ENCODE measurements at places on chromosomes 12 and 14.

GRCh38 chr12:89023936-89024335 is 328.4 kb downstream of the DUSP6 start:
- DNase-seq = no peak

DNA sequence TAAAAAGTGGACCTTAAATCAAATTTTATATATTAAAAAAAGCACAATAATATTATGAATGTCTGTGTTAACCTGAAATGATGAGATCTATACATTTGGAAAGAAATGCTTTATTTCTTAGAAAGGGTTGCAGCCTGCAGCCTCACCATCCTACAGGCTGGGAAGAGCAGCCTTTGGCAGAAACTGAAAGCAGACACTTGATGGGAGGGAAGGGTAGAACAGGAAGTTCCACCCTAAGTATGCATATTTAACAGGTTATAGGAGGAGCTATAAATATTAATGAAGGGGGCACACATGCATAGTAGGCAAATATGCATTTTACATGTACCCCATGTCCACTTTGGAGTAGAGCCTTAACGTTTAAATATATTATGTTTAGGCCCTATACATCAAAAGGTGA is 498.0 kb downstream of the FLRT2 start:
- no peak for DNase-seq

DNA sequence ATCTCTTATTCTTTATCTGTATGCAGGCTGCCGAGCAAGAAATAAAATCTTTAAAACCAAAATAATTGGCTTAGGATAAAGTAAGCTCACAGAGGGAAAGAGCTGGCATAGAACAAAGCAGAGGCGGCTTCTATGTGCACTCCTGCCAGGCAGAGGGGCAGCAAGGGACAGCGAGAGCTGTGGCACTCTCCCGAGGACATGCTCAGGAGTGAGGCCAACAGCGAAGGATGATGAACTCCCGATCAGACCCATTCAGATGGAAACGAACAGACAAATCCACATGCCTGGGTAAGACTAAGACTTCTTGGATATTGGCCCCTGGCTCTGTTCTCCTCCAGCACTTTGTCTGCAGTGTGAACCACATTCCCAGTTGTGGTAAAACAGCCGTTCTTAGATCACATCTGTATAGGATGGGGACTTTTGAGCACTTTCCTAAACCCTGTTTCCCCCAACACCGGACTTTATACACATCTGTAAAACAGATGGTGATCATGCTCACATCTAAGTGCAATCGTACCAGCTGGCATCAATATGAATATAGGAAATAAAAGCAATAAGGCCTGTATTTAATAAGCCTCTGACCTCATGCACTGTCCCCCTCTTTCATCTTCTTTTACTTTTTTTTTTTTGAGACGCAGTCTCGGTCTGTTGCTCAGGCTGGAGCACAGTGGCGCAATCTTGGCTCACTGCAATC is 134.1 kb downstream of the PPM1H start:
- DNase-seq = no peak

- no peak for DNase-seq
Measured at GRCh38 chr12:91983935-91984334, 161.7 kb downstream of the BTG1 start.

- no peak for DNase-seq
Measured at GRCh38 chr14:88437658-88438057, 52.2 kb downstream of the SPATA7 start.

- no peak for DNase-seq
Measured at GRCh38 chr14:104435147-104436046, 144.2 kb upstream of the C14orf180 start.

DNA sequence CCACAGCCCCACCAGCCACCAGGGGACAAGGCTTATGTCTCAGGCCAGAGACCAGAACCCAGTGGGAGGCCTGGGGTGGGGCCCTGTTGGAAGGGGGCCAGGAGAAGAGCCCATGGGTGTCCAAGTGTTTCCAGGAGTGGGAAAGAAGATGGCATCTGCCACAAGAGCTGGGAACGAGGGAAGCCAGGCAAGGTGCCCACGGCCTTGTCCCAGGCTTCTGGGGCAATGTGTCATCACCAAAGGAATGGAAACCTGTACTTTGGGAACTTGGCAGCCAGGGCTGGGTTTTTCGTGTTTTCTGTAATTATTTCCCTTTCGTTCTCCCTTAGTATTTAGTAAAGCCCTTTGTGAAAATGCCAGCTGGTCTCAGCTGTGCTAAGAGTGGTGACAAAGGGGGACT is 5.3 kb upstream of the PGF start:
- no peak for DNase-seq

DNA sequence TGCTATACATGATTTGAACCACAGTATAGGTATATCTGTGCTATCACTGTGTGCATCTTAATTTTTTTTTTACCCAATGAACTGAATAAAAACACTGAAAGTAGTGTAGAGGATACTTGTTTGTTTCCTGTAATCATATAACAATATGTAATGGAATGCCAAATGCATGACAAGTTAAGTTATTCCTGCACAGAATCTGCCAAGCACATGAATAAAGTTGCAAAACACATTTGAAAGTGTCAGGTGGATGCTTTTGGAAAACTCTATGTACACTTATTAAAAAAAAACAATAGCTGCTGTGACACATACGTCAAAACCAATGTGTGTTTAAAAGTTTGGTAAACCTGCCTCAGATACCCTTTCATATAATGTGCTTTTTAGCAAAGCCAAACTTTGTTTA is 1638.1 kb upstream of the SEL1L start:
- DNase-seq = no peak

DNA sequence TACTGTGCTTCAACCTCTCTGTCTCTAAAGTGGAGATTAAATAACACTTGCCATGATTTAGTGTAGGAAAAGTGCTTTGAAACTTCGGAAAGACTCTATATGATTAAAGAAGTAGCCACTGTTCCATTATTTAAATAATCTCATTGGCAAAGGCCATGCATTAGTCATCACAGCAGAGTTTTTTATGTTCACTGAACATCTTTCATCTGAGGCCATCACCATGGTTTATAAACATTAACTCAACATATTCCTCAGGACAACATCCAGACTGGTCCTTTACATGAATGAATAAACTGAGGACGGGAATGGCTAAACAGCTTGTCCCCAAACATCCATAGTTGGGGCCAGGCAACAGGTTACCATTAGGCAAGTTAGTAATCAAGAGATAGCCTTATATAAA is 124.6 kb upstream of the FRMD6 start:
- no peak for DNase-seq

GRCh38 chr14:77197988-77198387 is 16.4 kb downstream of the TMEM63C start:
- DNase-seq = no peak

- DNase-seq = no peak
Measured at GRCh38 chr12:26953447-26953846, 15.2 kb downstream of the FGFR1OP2 start.

GRCh38 chr14:26729851-26730250 is 132.0 kb upstream of the NOVA1 start:
- no peak for DNase-seq

- DNase-seq = no peak
Measured at GRCh38 chr14:50475460-50475859, 56.9 kb downstream of the MAP4K5 start.

GRCh38 chr12:10497602-10498001 is 8.1 kb upstream of the EIF2S3B start:
- DNase-seq = no peak

DNA sequence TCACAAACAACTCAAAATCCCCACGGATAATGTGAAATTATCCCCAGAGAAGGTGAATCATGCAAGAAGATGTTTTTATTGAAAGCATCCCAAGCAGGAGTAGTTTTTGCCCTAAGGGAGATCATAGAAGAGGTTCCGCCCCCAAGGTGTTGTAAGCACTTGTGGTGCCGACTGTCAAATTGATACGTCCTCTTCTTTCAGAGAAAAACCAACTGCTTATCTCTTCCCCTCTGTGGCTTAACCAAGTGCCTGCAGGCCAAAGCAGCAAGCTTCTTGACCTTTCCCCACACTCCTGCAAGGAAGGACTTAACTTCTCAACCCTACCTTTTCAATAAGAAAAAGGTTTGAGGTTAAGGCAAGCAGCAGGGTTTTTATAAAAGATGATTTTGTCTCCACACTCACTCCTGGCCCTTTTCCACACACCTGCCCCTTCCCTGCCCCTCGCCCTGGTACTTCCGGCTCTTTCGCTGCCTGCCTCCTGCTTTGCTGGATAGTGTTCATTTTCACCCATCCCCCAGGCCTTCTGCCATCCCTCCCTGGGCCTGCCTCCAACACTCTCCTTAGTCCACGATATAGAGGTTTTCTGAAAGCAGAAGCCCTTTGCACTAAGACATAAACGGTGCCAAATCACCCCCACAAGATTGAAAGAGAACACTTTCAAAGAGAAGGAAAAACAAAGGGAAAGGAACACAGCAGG is 114.5 kb downstream of the EGLN3 start:
- no peak for DNase-seq

DNA sequence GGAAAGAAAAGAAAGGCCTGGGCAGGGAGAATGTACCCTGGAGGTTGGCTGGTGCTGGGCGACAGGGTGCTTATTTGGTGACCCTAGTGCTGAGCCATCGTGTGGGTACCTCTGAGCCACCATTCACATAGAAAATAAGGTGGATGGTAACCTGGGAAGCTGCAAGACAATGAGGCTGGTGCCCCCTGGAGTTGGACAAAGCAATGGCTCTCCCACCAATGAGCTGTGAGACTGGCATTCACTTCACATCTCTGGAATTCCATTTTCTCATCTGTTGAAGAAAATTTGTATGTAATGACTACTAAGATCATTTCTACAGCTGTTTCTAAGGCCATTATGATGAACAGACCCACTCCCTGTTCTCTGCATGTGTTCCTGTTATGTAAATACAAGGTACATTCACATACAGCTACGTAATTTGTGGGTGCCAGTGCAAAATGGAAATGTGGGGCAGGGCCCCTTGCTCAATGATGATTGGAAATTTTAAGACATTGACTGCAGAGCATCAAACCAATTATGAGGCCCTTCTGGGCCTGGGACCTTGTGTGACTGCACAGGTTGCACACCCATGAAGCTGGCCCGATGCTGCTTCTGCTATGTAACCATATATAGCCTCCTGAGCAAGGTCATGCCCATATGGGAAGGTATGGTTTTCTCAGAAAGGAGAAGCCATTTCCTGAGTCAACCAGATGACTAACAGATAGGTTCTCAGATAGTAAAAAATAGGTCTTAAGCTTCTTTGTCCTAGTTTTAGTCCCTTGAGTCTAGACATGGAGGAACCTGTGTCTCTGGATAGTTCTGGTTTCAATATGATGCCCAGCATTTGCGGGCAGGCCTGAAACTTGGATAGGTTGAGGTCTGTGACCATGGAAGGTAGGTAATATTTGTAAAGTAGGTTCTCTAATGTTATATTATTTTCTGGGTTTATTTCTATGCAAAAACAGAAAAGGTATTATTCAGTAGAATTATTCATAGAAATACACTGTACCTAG is 63.4 kb upstream of the IGF1 start:
- no peak for DNase-seq

- no peak for DNase-seq
Measured at GRCh38 chr14:53719536-53719935, 237.1 kb downstream of the BMP4 start.

DNA sequence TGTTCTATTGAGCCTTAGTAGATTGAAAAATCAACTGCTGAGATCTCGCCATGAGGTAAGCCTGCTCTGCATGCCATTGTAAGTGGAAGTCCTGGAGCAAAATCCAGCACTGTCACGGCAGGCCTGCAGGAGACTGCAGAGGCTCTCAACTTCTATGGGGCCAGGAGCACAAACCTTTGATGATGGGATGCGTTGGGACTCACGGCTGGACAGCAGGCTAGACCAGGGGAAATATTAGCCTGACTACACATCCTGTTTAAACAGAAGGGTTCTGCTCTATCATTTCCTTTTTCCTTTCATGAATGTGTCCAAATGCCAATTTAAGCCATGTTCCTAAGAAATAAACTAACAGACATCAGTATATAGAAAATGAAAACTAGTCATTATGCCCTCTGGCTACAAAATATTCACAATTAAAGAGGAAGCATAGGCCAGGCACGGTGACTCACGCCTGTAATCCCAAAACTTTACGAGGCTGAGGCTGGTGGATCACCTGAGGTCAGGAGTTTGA is 33.9 kb upstream of the RASSF8 start:
- no peak for DNase-seq

- no peak for DNase-seq
Measured at GRCh38 chr12:128458301-128458974, 191.5 kb downstream of the TMEM132C start.

GRCh38 chr12:113720629-113721028 is 245.5 kb downstream of the RBM19 start:
- no peak for DNase-seq

DNA sequence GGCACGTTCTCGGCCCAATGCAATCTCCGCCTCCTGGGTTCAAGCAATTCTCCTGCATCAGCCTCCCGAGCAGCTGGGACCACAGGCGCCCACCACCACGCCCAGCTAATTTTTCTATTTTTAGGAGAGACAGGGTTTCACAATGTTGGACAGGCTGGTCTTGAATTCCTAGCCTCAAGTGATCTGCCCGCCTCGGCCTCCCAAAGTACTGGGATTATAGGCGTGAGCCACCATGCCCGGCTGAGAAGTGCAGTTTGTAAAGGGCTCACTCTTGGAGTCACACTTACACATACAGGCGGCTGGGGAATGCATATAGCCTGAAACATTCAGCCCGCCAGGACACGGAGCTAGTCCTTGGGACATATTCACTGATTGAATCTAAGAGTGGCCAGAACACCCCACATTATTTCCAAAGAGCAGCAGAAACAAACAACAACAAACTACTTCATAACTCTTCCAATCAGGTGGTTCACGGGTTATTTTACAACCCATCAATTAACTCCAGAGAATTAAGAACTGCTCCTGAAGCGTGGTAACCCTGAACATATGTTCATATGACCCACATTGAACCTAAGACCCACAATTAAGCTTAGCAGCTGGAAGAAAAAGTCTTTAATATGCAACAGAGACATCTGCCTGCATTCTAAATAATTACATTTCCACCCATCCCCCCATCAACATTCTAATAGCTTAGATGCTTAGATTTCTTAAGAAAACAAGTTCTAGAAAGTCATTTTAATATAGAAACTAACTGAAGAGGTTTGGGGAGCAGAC is 49.2 kb downstream of the SSH1 start:
- DNase-seq = no peak

GRCh38 chr14:99203801-99204200 is 68.2 kb downstream of the BCL11B start:
- no peak for DNase-seq

DNA sequence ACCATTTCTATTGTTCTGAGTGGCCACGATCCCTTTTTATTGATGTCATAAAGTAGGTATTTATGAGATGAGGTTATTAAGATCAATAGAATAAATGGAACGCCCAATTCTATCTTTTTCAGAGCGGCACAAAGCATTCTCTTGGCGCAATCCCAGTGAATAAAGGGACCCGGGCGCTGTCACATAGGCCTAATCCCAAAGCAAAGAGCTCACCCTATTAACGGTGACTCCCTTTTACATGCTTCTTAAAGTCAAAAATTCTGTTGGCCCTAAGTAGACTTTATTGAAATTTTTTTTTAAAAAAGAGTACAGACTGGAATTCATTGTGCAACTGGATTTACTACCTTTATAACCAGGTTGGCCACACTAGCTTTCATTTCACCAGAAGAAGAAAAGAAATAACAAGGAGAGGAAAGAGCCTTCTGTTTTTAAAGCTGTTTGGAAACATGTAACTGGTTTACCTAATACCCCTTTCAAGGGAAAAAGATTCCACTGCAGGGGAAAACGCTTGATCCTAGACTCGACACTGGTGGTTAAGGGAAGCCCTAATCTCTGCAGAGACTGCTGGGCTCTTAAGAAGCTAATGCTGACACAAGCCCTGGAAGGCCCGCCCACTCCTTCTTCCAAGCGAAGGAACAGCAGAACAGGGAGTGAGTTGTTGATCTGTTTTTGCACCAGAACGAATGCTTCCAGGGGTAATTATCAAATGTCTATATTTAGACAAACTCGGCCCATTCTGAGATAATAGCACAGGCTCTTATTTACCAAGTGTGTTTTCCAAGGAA is 381.2 kb downstream of the BCL11B start:
- no peak for DNase-seq

All from NCI-H1436 treated with DMSO at 0.1 percent for 48 hours (cell line).